ENCODE measurements at places on chromosomes 3 and 15.
A peak's percentile ranks its signal among the peaks of the same experiment; 100 is the strongest.

DNA sequence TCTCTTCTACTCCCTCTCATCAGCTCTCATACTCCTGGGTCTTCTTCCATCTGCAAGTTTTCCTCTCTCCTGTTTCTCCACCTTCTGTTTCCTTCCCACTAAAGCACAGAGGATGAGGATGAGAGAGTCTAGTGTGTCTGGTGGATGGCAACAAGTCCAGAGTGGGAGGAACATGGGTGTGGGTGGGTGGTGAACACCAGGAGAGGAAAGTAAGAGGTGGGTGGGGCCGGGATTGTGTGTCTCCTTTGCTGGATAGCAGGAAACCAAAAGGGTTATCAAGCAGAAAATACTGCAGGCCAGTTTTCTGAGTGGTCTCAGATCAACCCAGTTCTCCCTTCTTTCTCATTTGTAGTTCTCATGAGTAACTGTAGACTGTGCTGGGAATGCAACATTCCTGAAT is 52.9 kb upstream of the EPHB1 start:
- DNase-seq, result no peak

DNA sequence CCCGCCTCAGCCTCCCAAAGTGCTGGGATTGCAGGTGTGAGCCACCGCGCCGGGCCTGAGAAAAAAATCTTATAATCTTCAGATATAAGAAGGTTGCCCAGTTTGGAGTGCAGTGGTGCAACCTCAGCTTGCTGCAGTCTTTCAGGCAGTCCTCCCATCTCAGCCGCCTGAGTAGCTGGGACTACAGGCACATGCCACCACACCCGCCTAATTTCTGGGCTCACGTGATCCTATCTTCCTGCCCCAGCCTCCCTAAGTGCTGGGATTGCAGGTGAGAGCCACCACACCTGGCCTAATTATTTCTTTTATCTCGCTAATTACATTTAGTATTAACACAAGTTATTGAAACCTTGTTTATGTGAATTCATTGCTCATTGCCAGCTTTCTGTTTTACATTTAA is 13.5 kb downstream of the PAK2 start:
- DNase-seq, result no peak

DNA sequence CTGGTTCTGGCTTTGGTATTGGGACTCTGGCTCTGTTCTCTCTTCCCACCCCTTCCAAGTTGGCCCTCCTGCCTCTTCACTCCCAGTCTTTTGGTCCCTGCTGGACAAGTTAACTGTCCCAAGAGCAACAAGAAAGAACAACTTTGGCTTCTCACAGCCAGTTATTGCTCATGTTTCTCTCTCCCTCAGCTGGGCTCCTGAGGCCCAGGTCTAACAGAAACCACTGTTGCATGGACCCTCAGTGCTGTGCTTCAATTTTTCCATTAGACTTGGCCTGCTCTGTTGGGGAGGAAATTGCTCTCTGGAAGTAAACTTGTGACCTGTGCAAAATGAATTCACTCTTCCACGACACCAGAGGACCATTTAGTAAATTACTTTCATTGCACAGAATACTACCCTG is 64.5 kb downstream of the CHST2 start:
- DNase-seq, result no peak

DNA sequence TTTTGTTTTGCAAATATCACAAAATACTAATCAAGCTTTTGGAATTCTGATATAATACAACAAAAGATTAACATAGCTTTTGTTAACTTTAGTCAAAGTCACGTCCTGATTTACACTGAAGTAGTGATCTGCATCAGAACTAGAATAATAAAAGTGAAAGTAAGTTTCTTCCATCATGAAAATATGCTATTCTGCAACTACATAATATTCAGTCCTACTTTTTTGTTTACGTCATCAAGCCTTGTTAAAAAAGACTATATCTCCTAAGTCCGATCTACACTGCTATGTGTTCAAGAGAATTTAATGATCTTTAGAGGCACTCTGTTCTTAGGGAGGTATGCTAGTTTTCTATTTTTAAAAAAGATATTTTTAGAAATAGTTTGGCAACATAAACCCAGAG is 330.1 kb downstream of the ARPP21 start:
- peak; percentile 7 for DNase-seq

GRCh38 chr15:92449476-92449875 is 55.8 kb downstream of the ST8SIA2 start:
- DNase-seq, result peak; percentile 75
